Activated CD8-positive, alpha-beta T cell treated with anti-CD3 and anti-CD28 coated beads for 36 hours (primary cell): ENCODE measurements at places on chromosomes 2 and 18. TPM values are rescaled to one million over a fixed set of nuclear protein-coding genes. Genes with fewer than 3 reads are reported as not detected.

Gene CCDC74A
- total RNA-seq = 10.2 TPM

Gene SULT1C2
- not detected for total RNA-seq

Gene CYS1
- 0.32 TPM for total RNA-seq

Gene TSN
- total RNA-seq = 58.1 TPM

Gene PASK
- total RNA-seq = 71.3 TPM

Gene SRD5A2
- total RNA-seq = not detected

DNA sequence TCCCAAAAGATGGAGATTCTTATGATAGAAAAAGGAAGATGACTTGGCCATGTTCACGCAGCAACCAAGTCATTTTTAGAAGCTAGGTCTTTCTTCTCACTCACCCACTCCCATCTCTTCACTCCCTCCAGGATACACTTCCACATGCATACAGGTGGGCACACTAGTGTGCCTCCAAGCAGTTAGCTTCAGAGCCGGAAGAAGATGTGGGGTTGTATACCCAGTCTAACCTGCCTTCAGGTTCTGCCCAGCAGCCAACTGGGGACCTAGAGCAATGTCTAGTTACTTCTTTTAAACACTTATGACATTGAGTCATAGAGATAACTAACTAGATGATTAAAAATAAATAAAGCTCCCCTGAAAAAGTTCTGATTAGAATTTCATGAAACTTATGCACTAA lies 21.8 kb upstream of the TANK start:
- DNase-seq = peak; percentile 27

GRCh38 chr2:234550056-234550455 lies 53.2 kb upstream of the ARL4C start:
- DNase-seq = no peak

- peak; percentile 37 for DNase-seq
These were observed 71.8 kb upstream of the SEC11C start for GRCh38 chr18:59067873-59068272.

DNA sequence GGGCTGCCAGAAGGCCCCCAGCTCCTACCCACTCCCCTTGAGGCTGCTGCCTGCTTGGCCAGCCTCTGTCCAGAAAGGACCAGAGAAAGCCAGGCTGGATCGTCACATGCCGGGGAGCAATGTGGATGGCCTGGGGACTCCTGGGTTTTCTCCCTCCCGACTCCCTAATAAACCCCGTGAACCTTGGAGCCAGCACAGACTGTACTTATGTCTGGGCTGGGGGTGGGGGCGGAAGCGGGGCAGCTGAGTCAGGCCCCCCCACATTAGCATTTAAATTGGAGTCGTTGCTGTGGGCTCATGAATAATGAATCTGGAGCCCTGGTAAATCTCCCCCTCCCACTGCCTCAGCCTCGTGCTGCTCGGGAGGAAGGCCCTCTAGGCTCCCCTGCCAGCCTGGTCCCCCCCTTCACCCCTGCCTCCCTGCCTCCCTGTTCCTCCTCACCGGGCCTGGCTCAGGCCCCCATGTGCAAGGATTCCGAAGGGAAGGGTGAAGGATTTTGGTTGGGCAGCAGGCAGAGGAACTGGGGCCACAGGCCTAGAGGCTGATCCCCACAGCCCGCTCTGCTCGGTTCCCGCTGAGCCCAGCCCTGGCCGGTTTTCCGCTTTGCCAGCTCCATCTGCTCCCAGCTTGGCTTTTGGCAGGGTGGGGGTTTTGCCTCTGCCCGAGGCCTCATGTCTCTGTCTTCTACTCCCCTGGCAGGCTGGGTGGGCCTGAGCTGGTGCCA lies 7.3 kb upstream of the ASIC4 start:
- DNase-seq = no peak

DNA sequence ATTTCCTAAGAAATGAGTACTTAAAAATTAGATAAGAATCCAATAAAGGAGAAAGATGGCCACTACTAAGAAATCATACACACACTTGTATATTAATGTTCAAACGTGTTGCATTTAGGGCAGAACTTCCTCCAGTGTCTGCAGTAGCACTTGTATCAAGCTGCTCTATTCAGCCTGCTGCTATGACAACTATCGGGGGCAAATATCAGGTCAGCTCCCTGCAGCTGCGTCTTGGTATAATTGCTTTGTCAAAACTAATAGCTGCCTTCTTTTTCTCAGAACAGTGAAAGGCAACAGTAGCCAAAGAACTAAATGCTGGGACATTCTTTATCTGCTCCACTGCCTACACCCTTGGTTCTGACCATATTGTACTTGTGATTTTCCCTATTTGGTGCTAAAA lies 300.7 kb downstream of the NOL4 start:
- no peak for DNase-seq

- DNase-seq = no peak
These were observed 360.1 kb downstream of the DCC start for GRCh38 chr18:52700116-52700515.

GRCh38 chr2:173159791-173160463 lies 84.3 kb downstream of the MAP3K20 start:
- DNase-seq = no peak

DNA sequence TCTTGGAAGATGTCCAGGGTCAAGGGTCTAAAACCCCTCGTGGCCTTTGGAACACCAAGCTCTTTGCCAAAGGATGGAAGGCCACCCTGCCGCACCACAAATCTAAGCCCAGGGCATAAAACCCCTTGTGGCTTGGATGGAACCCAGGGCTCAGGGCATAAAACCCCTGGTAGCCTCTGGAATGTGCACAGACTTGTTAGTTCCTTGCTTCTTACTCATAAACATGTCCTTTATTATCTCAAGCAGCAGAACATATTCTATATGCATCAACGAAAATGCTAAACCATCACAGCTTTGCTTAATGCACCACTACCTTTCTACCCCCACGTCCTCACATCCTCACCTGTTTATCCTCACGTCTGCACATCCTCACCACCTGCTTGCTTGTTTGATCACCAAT lies 998.0 kb downstream of the DSC3 start:
- DNase-seq = no peak

GRCh38 chr2:121213386-121213785 lies 71.6 kb downstream of the TFCP2L1 start:
- no peak for DNase-seq

DNA sequence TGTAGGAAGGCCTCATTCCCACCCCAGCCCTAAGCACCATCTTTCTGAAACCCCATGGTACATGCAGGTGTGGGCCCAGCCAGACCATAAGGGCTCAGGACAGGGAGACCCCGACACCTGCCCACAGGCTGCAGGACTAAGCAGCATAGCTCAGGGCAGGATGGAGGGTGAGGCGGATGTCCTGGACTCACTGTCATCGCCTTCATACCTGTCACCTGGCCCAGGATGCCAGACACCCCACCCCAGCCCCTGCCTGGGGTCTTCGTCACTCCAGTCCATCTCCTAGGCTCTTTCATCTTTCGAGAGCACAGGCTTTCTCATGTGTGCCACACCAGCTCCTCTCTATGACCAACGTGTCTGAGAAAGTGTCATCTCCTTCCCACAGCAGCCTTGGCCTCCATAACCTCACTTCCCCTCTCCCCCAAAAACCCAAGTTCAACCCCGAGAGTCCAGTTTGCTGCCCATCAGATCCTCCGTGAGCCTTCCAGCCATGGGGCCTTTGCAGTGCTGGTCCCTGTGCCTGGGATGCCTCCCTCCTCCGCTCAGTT lies 71.5 kb downstream of the EMX1 start:
- no peak for DNase-seq

DNA sequence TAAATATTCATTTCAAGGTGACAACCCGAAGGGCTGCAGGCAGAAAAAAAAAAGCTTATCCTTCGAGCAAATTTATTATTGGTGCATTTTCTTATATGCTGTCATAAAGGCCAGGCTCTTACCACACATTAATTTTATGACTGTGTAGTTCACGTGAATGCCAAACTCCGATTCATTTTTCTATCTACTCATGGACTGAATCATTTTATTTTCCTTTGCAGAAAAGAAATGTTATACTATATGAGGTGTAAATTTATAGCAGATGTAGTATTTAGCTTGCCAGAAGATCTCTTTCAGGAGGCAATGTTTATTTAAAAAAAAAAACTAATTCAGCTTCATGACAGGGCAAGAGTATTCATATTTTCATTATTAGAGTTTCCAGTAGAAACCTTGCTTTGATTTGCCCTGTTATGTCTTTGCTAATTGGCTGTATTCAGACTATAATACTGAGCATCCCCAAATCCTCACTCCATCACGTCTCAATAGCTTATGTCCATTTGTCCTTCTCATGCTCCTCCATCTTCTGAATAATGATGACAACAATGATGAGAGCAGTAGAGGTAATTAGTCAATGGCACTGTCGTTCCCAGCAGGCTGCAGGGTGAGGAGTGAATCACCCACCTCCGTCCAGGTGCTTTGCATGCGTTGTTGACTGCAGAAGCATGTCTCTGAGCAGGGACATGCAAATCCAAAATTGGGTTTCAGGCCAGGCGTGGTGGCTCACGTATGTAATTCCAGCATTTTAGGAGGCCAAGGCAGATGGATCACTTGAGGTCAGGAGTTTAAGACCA lies 101.1 kb upstream of the RAB12 start:
- no peak for DNase-seq

GRCh38 chr2:8214036-8214615 lies 467.7 kb upstream of the ID2 start:
- DNase-seq = no peak

DNA sequence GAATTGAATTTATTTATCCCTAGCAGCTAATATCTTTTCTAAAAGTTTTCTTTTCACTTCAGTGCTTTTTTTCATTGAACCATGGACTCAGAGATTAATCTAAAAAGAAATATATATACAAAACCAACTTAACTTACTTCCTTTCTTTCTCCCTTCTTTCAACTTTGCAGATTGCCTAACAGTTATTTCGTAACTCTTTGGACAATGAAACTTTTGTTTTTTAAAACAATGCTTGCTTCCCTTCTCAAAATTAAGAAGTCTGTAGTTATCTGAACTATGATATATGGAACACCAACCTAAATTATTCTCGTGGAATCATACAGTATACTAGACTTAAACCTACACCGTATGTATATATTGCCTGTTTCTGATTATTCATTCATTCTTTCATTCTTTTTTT lies 62.9 kb downstream of the MIB1 start:
- DNase-seq = no peak

DNA sequence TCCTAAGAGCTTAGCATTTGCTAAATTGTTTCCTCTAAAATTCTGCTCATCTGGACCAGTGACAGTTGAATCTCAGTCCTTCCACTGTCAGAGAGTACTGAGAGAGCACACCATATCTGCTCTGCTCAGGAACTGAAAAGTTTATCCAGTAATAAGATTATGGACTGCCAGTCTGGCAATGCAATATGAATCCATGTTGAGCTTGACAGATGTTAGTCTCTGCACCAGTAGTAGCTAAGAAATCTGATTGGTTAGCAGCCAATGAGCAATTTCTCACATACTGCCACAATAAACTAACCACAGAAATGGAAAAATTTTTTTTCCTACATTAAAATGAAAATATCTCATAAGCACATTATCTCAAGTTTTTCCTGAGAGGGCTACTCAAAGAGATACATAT lies 2.3 kb downstream of the PRKD3 start:
- no peak for DNase-seq

GRCh38 chr18:35460736-35461161 lies 37.0 kb downstream of the INO80C start:
- no peak for DNase-seq

DNA sequence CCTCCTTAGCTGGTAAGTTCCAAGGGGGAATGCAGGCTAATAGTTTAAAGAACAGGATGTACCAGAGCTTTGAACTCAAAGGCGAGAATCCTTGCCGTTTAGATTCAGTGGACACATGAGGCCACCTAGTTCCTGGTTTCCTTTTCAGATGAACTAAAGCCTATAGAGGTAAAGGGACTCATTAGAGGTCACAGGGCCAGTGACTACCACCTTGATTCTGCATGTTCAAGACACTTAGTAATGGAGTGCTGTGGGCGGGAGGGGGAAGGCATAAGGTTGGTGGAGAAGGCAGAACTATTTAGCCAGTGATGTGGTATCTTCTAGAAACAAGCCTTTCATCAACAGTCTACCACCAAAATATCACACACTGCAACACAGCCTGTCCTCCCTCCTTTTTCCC lies 47.9 kb downstream of the ARHGEF33 start:
- peak; percentile 8 for DNase-seq

- DNase-seq = no peak
These were observed 493.0 kb upstream of the ACVR2A start for GRCh38 chr2:147351784-147352183.

DNA sequence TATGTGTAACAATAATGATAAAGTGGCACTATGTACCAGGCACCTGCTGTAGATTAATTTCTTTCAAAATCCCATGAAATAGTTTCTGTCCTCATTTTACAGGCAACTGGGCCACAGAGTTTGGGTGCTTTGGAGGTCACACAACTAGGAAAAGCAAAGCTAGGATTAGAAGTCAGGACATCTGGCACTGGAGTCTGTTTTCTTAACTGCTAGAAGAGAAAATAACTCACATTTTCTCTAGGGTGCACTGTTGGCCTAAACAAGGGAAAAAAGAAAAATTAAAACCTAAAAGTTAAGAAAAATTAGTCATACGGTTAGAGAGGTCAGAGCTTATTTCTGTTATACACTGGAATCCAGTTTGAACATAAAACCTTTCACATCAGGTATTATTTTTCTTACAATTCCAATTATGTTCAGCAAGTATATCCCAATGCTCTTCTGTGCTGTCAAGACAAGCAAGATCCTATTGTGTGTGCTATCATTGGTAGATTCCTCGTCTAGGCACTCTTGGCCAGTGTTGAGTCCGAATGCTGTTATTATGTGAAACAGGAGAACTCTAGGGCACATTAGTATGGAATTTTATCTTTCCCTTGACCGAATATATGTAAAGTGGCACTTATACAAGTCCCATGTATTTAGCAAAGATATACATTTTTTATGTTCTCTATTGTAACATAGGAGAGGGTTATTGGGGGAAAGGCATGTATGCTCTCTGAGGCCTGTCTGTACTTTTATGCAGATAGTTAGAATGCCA lies 1.5 kb upstream of the OSGEPL1 start:
- no peak for DNase-seq

DNA sequence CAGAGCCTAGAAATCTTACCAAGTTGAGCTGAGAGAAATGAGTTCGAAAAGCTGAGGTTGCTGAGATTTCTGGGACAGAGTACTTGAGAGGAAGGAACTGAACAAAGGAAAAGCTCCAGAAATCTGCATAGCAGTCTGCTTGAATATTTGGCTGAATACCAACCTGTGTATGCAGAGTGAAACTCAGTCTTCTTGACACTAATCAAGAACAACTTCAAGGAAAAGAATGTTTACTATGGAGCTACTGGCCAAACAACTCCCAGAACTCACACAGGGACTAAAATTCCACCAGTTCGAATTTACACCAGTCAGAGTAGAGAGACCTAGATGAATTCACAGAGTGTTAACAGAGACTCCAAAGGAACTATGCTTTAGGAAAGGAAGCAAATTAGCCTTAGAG lies 66.5 kb downstream of the USP37 start:
- no peak for DNase-seq

DNA sequence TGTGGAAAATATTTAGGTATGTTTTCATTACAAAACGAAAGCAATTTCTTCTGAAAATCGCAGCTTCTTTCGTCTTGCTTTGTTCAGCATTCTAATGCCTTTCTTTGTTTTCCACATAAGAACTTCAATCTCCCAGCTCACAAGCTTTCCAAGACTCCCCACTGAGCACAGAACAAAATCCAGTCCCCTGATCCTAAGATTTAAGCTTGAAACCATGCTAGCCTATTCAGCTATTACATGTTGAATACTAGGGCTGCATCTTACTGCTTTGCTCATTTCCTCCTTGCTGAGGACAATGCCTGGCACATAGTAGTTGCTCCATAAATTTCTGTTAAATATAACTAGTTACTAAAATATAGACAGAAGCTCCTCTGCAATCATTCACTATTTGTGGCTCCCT lies 160.6 kb downstream of the GALNT3 start:
- DNase-seq = no peak
